H7 (cell line): ENCODE measurements at places on chromosomes 12 and 14.

GRCh38 chr14:88258021-88258420 lies 65.0 kb downstream of the KCNK10 start:
- no peak for DNase-seq

- no peak for DNase-seq
Measured at GRCh38 chr14:23627961-23628360, 8.2 kb upstream of the DHRS2 start.

DNA sequence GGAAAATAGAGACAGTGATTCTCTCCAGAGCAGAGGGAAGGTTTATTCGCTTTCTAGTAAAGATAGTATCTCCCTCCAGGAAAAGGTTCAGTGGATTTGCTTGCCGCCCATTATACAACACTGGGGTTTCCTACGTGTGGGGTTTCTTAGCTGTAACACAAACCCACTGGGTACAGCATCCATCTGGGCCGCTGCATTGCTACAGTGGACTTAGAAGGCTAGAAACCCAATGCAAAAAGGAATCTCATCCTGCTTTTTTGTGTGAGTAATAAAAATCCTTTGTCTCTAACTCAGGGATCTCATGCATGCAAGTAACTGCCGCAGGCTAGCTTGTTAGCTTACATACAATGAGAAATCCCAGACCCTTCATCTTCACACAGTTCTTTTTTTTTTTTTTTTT lies 67.1 kb upstream of the BCL2L14 start:
- no peak for DNase-seq

- no peak for DNase-seq
Measured at GRCh38 chr12:90090929-90091651, 382.5 kb upstream of the ATP2B1 start.

DNA sequence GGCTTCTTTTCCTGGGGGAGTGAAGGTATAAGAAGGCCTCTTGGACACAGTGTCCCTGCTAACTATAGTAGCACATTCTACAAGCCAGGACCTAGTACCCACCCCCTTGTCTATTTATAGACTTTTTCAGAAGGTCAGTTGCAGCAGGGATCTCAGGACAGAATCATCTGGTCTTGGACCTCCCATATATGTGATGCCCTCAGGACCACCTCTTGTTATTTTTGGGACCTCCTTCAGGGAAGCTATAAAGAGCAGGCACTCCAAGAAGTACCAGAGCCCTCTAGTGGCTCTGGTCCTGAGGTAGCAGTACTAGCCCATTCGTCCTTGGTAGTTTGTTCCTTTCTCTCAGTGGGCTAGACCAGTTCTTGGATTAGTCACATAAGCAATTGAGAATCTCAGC lies 4.3 kb downstream of the COQ10A start:
- DNase-seq = peak; percentile 73

DNA sequence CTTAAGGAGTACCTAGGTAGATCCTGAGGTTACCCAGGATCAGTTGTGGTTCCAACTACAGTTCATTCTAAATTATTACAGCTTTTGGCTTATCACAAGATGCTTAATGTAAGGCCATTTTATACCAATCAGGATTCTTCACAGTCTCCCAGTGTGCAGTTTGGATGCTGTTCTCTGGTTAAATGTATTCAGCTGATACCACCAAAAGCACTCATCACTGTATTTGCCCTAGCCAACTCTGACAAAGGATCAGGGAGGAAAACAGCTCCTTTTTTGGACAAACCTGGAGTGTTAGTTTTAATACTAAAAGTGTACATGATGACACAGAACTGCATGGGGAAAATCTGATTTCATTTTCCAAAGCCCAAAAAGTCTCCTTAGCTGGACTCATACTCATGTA lies 19.5 kb downstream of the DMAC2L start:
- no peak for DNase-seq

GRCh38 chr12:98198261-98198982 lies 317.0 kb upstream of the TMPO start:
- no peak for DNase-seq

DNA sequence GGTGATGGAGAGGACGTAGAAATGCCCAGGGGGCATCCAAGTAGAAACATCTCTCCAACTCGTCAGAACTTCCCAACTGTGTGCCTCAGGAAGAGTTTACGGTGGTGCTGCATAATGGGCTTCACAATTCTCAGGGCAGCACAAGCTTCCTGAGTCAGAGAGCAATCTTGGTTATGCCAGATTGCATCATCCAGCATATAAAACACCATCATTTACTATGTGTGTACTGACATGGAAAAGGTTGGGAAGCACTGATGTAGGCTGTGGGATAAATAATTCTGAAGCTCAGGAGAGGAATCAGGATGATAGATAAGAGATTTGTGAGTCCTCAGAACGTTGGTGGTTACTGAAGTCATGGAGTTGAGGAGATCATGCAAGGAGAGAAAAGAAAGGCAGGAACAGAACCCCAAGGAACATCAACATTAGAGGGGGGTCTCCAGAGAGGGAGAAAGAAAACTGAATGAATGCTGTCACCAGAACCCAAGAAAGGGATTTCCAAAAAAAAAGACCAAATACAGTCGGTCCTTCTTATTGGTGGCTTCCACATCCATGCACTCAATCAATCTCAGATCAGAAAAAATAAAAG lies 4.7 kb upstream of the NCKAP5L start:
- DNase-seq = no peak

GRCh38 chr12:38053655-38054464 lies 262.7 kb upstream of the ALG10B start:
- DNase-seq = no peak

GRCh38 chr14:71070169-71070568 lies 162.9 kb downstream of the PCNX1 start:
- DNase-seq = no peak

DNA sequence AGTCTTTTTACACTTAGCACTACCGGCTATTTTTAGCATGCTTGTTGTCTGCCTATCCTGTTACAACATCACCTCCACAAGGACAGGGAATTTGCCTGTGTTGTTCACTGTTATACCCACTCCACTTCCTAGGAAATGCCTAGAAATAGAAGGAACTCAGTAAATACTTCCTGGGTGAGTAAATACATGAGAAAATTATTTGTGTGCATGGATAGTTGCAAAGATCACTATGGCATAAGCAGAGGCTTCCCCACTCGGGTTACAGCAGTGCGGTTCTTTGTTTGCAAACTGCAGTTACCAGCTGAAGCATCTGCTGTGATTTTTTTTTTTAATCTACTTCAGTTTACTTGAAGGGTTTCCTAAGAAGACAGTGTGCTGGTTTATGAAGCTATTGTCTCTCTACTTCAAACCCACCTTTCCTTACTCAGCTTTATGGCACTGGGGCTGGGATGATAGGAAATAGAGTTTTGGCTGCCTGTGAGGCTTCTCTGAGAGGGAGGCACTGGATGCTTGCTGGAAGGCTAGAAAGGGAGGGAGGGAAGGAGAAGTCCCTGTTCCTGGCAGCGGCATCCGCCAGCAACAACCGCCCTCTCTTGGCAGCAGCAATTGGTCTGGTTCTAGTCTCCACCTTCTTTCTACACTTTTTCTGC lies 29.0 kb downstream of the PDE6H start:
- peak; percentile 8 for DNase-seq

- peak; percentile 5 for DNase-seq
Measured at GRCh38 chr14:58878439-58879139, 240.8 kb downstream of the DACT1 start.

GRCh38 chr14:51610771-51611170 lies 40.9 kb upstream of the FRMD6 start:
- DNase-seq = no peak

GRCh38 chr14:79051742-79052141 lies 881.6 kb downstream of the NRXN3 start:
- DNase-seq = no peak

GRCh38 chr12:123102366-123102765 lies 48.5 kb downstream of the PITPNM2 start:
- DNase-seq = no peak

DNA sequence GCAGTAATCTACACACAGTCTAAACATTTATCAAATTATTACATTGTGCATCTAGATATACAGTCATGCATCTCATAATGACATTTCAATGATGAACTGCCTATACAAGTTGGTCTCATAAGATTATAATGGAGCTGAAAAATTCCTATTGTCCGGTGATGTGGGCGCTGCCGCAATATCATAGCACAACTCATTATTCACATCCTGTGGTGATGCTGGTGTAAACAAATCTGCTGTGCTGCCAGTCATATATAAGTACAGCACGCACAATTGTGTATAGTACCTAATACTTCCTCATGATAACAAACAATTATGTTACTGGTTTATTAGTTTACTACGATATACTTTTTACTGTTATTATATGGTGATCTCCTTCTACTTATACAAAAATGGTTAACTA lies 768.8 kb upstream of the NOVA1 start:
- no peak for DNase-seq

DNA sequence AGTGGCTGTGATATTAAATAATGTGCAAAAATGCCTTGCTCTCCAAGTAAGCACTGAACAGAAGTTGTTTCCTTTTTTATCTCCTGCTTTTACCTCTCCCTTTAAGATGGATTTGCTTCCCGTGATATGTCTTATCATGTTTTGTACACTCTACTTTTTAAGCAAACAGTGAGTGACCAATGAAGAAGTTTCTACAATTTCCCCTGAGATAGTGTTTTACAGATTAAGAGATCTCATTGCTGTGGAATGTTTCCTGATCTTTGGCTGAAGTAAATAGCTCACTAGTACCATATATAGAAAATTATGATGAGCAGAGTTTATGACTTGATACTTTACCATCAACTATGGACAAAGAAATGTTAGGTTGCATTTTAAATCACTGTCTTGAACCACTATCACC lies 184.8 kb upstream of the PDE3A start:
- no peak for DNase-seq

GRCh38 chr12:10737249-10737648 lies 14.1 kb upstream of the YBX3 start:
- DNase-seq = no peak

- no peak for DNase-seq
Measured at GRCh38 chr12:1222858-1223639, 232.0 kb downstream of the ERC1 start.

- no peak for DNase-seq
Measured at GRCh38 chr14:100914597-100915021, 11.1 kb upstream of the RTL1 start.

DNA sequence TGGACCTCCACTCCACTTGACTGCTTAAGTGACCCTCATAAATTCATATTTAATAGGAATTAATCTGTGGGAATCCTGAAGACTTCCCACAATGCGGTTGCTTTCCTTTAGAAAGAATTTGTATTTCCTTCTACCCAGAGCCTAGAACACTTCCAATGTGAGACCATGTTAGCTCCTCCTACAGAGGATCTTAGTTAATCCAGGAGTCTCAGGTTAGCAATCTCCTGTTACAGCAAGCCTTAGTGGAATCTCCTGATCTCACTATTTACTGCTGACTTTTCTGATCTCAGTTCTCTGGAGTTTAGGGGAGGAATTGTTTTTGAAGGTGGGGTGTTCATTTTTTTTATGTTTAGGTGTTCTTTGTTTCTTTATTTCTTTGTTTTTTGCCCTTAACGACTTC lies 186.0 kb downstream of the SLC25A21 start:
- DNase-seq = no peak

DNA sequence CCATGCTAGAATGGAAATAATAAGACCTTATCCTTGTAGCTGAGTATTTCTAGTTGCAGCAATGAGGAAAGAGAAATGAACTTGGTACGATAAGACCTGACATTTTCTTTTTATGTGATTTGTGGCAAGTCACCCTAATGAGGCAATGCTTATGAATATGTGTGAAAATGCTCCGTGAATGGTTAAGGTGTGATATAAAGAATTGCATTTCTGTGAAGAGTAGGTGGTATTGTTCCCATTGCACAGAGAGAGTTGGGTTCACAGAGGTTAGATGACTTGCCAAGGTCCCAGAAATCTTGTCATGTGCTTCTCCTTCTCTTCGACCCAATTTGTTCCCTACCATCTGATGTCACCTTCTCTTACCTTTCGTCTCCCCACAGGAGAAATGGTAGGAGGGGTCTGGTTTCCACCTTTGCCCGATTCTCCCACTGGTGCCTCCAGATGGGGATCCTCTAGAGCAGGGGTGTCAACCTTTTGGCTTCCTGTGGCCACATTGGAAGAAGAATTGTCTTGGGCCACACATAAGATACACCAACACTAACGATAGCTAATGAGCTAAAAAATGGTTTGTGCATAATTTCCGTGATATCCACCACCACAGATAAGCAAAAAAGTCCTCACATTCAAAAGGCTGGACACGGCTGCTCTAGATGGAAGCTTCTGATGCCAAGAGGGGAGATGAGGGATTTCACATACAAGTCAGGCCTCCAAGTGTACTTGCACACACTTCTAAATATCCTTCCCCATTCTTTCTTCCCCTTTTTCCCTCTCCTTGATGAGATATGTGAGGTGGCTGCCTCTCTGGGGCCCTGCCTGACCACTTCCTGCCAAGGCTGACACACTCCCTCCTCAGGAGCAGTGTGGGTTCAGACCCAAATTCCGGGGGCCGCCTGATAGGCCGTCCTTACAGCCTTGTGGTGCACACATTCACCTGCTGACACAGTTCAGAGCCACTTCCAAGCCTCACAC lies 96.1 kb downstream of the PLXNC1 start:
- DNase-seq = no peak

- no peak for DNase-seq
Measured at GRCh38 chr14:50997712-50998111, 53.4 kb upstream of the PYGL start.

- no peak for DNase-seq
Measured at GRCh38 chr12:46680506-46680905, 145.3 kb downstream of the SLC38A4 start.

DNA sequence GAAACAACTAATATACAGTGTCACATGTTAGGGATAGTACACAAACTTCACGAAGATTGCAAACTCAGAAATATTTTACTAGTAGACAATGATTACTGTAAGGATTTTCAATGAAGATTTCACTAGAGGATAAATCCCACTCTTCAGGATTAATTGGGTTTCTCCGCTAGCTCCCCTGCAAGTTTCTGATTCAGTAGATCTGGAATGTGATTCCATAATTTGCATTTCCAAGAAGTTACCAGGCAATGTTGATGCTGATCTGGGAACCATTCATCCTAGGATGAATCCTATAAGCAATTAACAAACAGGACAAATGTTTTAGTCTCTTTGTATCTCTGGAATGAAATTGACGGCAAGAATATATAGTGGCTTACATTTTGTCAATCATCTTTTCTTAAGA lies 272.4 kb downstream of the ALX1 start:
- no peak for DNase-seq

DNA sequence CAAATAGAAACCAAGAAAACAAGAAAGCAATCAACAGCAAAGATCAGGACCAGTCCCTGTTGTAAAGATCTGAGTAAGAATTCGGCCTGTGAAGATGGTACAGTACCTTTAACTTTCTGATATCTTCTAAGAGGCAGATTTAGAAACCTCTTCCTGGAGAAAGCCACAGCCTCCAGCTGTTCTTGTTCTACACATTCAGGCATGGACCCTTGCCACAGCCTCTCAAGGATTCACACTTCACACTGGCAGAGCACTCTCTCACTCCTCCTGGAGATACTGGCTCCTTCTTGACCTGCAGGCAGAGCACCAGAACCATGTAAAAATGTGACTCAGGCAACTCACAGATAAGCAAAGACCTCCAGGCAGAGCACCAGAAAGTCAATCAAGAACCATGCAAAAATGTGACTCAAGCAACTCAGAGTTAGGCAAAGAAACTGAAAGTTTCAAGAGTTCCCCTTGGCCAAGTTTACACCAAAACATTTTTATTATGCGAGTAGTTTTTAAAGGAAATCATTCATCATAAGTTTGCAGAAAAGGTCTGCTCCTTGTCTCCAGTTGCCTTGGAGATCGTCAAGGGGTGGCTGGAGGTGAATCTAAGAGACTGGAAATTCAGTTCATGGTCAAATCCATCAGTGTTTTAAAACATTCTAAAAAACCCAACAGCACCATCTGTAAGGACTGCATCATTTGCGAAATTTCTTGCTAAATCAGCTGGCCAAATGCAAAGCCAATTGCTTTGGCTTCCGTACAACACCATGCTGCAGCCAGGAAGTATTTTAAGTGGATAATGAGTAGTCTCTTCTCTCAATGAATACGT lies 119.3 kb upstream of the MDM1 start:
- no peak for DNase-seq
